Activated naive CD4-positive, alpha-beta T cell treated with anti-CD3 and anti-CD28 coated beads, Interleukin-2, amount 10 ng/mL, durations not matched to agents 5 hours and 36 hours (primary cell): ENCODE measurements at places on chromosomes 5 and 9. TPM values are rescaled to one million over a fixed set of nuclear protein-coding genes. Genes with fewer than 3 reads are reported as not detected.

Gene MPDZ
- total RNA-seq: not detected

Gene ABITRAM
- total RNA-seq: 11.6 TPM

Gene LECT2
- not detected for total RNA-seq

Gene ABHD17B
- total RNA-seq: 20.8 TPM

Gene PCDHGA12
- not detected for total RNA-seq

Gene CAMSAP1
- 22.2 TPM for total RNA-seq

Gene SYNPO
- total RNA-seq: 0.25 TPM

Gene SCGB3A2
- total RNA-seq: not detected

Gene ALDH7A1
- 1.2 TPM for total RNA-seq

Gene PCDHB10
- not detected for total RNA-seq

Gene CD14
- total RNA-seq: 0.77 TPM
